SK-N-MC (cell line): ENCODE measurements at places on chromosomes 1 and 21.

DNA sequence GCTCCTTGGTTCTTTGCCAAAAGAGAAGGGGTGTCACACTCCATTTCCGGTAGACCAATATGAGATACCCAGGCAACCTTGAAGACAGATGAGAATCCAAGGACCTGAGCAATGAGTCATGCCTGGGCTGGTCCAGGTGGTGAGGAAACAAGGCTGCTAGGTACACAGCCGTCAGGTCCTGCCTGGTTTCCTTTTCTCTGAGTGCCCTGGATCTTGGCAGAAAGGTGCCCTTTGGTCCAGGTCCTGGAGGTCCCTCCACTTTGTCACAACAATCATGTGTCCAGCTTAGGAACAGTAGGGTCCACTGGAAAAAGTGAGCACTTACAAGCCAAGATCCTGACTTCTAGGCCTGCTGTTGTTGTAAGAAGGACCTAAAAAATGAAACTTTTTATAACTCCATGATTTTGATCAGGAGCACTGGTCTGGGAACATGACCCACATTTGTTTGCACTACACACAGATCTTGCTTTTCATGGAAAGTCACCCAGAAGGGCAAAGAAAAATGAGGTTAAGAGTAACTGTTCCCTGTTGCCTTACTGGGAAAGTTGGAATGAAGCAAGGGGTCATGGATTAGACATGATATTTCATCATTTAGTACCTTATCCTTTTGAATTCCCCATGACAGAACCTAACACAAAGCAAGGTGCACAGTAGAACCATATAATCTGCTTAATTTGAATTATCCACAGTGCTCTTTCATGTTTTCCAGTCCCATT, 94.7 kb downstream of the PAPPA2 start:
- no peak for DNase-seq

- DNase-seq = no peak
Measured at GRCh38 chr1:59125154-59125553, 171.7 kb upstream of the FGGY start.

DNA sequence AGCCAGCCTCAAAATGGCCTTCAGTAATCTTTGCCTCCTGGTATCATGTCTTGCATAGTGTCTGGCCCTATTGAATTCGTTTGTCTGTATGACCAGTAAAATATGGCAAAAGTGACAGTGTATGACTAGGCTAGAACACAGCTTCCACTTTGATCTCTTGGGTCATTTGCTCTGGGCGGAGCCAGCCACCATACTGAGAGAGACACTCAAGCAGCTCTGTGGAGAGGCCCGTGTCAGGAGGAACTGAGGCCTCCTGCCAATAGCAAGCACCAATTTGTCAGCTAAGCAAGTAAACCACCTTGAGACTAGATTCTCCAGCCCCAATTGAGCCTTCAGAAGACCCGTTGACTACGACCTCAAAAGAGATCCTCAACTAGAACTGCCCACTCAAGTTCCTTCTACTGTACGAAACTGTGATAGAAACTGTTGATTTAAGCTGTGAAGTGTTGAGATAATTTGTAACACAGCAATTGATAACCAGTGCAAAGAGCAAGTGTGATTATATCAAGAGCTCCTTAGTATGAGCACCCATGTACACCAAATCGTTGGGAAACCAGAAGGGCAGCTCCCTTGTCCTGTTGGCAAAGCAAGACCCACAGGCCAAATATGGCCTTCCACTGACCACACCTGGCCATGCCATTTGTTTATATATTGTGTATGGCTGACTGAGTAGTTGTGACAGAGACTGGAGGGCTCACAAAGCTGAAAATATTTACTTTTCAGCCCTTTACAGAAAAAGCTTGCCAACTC, 52.7 kb upstream of the SERBP1 start:
- no peak for DNase-seq

DNA sequence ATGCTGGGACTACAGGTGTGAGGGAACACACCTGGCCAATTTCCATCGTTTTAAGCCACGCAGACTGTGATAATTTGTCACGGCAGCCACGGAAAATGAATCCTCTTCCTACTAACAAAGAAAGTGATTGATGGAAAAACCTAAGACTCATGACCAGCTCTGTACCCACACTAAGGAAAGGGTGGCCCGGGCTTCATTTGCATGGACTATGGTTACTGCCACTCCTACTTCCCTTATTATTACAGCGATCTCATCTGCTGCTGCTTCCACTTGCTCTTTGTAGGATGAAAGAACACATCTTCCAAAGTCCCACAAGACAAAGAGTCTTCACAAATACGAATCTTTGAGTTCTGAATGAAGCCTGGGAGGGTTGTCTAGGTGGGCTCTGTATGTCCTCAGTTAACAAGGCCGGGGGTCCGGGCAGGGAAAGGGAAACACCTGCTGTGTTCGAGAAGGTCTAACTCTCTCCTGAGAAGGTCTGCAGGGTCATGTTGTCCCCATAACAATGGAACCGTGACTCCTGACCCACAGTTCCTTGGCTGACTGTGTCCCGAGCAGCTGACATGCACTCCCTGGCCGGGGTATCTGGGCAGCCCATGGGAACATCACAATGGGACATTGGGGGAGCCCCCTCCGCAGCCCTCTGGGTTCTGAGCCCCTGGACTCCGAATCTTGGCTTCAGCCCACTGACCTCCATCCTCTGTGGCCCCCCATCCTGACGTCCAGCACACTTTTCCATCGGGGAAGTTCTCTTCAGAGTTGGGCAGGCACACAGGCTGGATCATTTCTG, 13.3 kb upstream of the TFF1 start:
- DNase-seq = no peak

DNA sequence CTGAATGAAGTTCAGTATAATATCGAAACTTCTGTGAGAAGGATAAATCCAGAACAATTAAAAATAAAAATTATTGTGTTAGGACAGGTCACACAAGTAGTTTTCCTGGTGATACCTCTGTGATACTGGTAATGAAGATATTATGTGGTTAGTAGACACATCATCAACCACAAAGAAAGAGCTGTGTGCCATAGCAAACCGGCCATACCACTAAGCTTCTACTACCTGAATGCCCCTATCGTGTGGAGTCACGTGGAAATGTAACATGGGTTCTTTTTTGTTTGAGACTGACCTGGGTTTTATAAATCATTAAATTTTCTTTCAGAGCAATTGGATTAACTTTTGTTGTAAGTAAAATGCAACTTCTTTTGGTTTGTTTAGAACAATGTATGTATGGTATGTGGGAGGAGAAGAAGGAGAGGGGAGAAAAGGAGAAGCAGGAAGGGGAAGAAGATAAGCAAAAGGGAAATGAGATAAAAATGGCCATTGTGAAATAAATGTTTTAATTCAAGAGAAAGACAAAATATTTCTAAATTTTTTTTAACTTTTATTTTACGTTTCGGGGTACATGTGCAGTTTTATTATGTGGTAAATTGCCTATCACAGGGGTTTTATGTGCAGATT, 58.2 kb upstream of the LRRC8B start:
- DNase-seq = no peak

DNA sequence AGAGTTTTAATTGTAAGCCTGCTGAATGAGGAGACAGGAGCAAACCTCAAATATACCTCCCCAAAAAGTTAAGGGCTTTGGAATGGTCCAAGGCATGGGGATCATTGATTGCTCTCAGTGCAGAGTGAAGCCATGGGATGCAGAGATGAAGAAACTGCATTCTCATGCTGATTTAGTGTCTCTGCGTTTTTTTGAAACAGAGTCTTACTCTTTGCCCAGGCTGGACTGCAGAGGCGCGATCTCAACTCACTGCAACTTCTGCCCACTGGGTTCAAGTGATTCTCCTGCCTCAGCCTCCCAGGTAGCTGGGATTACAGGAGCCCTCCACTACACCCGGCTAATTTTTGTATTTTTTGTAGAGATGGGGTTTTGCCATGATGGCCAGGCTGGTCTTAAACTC, 99.3 kb upstream of the ETV3 start:
- DNase-seq = no peak

DNA sequence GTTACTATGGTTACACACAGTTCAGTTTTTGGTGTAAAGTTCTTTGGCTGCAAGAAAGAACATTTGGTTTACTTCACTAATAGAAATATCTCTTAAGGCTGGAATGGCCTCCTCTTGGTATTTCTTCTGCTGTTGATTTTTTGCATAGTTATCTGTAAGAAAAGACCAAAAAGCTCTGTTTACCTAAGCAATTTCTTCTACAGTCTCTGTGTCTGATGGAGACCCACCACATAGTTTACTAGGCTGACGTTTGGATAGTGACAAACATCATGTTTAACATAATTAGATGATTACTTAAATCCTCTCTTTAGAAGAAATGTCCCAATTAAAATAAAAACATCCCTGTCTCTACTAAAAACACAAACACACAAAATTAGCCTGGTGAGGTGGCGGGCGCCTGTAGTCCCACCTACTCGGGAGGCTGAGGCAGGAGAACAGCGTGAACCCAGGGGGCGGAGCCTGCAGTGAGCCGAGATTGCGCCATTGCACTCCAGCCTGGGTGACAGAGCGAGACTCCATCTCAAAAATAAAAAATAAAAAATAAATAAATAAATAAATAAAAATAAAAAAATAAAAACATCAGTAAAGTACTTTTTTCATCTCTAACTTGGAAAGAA, 7.2 kb downstream of the PIGP start:
- DNase-seq = no peak

- no peak for DNase-seq
Measured at GRCh38 chr1:59687081-59687480, 127.7 kb upstream of the HOOK1 start.

DNA sequence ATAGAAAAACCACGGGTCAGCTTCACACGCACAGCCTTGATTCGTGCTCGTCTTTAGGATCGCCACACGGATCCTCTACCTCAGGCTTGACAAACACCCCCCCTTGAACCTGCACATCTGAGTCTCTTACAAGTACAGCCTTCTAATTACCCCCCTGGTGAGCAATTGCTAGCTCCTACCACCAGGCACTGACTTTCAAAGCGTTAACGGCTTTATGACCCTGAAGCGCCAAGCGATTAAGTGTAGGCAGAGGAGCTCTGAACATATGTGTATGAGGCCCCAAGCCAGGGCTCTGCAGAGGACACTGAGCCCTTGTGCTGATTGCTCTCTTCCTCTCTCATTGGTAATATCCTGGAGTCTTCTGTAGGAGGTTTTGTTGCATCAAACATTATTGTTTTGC, 55.7 kb upstream of the EPHA8 start:
- no peak for DNase-seq

DNA sequence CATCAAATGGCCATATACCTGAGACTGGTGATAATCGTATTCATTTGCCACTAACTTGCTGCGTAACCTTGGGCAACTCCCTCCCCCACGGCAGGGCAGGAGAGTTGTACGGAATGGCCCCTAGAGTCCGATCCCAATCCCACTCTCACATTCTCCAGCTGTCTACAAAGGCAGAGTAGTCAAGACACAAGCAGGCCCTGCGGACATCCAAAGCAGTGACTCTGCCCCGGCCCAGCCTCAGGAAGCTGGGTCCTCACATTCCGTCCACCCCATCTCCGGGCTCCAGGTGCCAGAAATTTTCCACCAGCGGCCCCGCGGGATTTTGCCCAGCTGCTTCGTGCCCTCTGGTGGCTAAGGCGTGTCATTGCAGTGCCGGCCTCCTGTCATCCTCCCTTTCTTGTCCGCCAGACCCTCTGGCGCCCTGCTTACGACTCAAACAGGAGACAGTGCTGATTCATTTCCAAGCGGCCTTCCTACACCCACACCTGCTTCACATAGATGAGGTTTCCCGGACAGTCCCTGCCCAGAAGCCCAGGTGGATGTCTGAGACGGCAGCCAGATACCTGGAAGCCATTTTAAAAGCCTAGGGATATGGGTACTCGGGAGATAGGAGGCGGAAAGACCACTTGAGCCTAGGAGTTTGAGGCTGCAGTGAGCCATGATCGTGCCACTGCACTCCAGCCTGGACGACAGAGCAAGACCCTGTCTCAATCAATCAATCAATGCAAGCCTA, 2.9 kb upstream of the S100A2 start:
- no peak for DNase-seq

DNA sequence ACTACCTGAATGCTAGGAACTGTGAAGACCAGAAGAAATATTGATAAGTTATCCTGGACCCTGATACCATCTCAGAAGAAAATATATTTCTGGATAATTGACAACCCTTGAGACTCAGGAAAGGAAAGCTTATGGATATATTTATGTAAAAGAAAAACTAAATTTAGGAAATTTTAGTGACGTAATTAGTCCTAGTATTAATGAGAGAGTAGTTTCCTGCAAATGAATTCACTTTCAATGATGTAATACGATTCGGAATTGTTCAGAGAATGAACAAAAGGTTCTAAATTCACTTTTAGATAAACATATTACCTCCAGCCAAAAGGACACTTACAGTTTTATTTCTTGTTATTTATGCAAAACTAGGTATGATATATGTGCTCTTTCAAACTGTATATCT, 1120.1 kb upstream of the NCAM2 start:
- DNase-seq = no peak

DNA sequence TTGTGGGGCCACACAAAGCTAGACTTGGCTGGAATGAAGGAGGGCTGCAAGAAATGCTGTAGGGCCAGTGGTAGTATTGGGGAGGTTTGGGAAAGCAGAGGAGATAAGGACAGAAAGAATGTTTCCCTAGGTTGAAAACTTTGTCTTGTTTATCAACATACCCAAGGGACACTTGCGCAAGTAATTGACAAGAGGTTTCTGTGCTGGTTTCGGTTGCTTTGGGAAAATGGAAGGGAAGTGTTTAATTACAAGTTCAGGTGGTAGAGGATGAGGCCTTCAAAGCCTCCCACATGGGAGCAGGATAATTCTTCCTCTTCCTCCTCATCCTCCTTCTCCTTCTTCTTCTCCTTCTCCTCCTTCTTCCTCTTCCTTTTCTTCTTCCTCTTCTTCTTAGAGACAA, 182.1 kb upstream of the LMO4 start:
- DNase-seq = no peak

GRCh38 chr1:85935234-85935633, 221.3 kb downstream of the COL24A1 start:
- DNase-seq = no peak

DNA sequence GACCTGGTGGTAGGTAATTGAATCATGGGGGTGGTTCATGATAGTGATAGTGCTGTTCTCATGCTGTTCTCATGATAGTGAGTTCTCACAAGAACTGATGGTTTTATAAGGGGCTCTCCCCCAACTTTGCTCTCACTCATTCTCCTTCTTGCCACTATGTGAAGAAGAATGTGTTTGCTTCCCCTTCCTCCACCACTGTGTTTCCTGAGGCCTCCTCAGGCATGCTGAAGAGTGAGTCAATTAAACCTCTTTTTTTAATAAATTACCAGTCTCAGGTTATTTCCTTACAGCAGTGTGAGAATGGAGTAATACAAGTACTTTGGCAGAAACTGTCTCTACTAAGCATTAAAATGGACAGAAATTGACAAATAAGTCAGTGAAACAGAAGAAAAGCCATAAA, 21.6 kb downstream of the RAB3GAP2 start:
- no peak for DNase-seq
